ENCODE measurements at places on chromosomes 4 and X.

GRCh38 chr4:88007304-88008121 lies at the start of gene PKD2:
Gene PKD2 (plus strand): TSS chr4:88007635. CDS start chr4:88007734, 99 bp downstream.
- peak; percentile 66 for DNase-seq

DNA sequence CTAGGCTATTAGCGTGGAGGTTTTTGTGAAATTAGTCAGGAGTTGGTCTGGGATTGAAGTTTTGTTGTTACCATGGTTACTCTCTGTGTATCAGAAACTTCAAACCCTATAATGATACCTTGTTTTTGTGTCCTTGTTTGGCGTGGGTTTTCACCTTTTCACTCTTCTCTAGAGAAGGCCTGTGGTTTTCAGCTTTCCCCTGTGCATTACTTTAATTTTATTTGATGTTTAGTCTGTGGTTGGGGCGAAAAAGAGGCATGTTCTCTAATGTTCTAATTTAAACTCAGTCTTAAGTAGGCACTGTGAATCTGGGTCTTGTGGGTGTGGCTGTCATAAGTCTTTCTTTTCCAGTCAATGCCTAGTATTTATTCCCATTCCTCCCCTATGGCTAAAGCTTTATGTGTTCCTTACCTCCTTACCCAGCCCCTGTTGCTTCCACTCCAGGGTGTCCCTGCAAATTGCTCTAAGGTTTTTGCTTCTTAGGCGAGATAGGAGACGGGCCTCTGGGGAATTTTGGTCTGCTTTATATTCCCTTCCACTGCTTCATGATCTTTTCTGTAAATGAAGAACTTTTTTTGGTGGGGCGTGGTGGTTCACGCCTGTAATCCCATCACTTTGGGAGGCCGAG lies 326.3 kb upstream of the ZCCHC13 start:
- DNase-seq, result no peak

DNA sequence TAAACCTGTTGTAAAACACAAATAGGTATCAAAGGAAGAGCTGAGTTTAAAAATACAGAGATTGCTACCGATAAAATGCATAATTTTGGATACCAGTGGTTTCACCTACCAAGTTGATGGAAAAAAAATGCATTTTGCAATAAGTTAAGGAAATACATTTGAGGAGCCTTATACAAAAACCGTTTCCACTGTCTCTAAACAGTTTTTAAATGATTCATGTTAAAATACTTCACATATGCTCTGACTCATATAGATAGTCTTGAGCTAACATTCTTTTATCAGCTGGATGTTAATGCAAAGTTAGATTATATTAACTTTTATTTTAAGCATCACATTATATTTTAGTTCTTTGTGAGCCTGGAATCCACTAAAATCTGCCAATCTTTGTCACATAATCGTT lies 50.6 kb upstream of the ANKRD17 start:
- no peak for DNase-seq

DNA sequence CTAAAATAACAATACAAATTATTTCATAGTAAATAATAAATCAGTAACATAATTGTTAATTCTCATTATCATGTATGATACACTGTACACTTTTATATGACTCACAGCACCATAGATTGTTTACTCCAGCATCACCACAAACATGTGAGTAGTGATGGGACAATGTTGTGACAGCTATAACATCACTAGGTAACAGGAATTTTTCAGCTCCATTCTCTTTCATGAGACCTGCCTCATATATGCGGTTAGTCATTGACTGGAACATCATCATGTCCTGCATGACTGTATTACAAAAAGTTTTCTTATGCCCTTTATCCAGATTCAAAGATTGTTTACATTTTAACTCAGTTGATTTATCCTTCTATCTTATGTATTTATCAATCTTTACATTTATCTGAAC lies 1530.0 kb downstream of the PCDH18 start:
- DNase-seq, result no peak

- DNase-seq, result no peak
These were observed 19.4 kb downstream of the MTM1 start for GRCh38 chrX:150587585-150588503.

DNA sequence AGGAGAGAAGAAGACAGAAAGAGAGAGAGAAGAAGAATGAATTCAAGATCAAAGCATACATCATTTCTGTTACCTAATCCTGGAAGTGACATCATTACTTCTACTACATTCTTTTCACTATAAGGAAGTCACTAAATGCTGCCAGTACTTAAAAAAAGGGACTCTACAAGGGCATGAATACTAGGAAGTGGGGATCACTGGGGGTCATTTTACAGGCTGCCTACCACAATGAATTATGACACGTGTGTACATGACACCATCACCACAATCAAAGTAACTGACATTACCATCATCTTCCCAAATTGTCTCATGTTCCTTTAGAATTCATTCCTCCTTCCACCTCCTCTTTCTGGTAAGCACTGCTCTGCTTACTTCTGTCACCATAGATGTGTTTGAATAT lies 227.0 kb downstream of the CPE start:
- DNase-seq, result no peak

DNA sequence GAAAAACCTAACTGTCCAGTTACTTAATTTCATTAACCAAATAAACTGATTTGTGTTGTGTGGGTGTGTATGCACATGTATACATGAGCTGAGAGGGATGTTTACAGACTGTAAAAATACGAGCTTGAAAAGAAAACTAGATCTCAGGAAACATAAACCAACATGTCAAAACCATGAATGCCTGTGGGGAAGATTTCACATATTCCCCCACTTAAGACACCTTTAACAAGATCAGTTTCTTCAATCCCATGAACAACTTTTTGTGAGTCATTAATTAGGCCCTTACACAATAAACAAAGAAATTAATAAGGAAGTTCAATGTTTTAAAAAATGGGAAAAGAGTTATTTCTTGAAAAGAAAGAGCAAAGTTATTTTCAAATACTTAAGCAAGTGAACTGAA lies 170.8 kb downstream of the ZNF674 start:
- no peak for DNase-seq

DNA sequence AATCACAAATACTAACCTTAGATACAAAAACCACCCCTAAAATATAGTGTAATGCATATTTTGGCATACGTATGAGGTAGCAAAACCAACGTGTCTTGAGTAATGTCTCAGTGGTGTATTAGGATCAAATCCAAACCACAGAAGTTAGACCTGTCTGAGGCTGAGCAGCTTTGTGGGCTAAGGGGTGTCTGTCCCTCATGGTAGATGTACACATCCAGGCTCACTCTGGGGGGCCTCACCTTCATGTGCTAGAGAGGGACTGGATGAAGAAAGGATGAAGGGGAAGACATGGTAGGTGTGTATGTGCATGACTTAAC lies 188.0 kb upstream of the TBC1D9 start:
- no peak for DNase-seq

GRCh38 chr4:22678940-22679854 lies 13.5 kb upstream of the GBA3 start:
- DNase-seq, result no peak

DNA sequence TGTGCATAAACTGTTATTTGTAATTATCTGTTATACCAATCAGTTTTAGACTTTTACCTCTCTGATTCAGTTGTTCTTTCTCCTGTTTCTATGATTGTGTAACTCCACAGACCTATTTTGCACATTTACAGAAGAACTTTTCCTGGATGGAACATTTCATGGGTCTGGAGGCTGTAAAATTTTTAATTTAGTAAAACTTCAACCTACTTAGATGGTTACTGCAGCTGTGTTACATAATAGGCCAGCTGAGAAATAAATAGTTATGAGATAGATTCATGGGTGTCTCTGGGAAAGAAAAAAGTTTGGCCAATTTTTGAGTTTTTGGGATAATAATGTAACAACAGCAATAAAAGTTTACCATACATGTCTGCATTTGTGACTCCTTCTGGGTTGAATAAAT lies 253.5 kb downstream of the ARHGAP24 start:
- DNase-seq, result no peak

DNA sequence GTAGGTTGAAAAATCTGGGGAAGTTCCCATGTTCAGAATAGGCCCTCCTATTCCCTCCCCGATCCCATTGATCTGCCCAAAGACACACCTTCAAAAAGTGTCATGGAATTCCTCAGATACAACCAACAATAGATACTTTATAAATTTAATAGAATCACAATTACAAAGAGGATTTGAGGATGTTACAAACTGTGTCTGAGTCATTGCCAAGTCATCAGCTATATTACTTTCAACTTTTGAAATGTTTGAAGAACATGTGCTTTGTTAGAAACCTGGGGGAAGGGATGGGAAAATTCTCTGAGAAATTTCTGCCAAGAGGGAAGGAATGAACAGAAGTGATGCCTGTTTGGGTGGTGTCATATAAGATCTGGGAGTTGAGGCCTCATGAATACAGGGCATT lies 46.7 kb downstream of the KCNIP4 start:
- DNase-seq, result no peak

GRCh38 chrX:134525086-134525792 lies 65.3 kb downstream of the HPRT1 start:
- no peak for DNase-seq

GRCh38 chr4:68249434-68249833 lies 3.9 kb upstream of the TMPRSS11B start:
- DNase-seq, result no peak

DNA sequence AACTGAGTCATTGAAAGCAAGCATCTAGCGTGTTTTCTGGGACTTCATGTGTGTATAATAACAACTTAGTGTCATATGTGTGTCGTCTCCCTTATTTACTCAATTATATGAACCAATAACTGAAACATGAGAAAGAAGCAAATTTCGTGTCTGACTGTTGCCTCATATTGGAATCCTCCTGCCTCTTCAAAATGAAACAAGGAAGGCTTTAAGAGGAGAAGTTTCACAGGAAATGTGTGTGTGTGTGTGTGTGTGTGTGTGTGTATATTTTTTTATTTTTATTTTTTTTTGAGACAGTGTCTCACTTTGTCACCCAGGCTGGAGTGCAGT lies 145.8 kb upstream of the SFRP2 start:
- DNase-seq, result no peak

- no peak for DNase-seq
These were observed 1411.1 kb upstream of the PCDH7 start for GRCh38 chr4:29309050-29309449.

GRCh38 chr4:8666581-8666980 lies 74.0 kb downstream of the CPZ start:
- DNase-seq, result no peak
